ENCODE measurements at places on chromosomes 1 and 21. TPM values are rescaled to one million over a fixed set of nuclear protein-coding genes. Genes with fewer than 3 reads are reported as not detected.
A peak's percentile ranks its signal among the peaks of the same experiment; 100 is the strongest.

- DNase-seq: no peak
Measured at GRCh38 chr1:43446388-43446740, 7.4 kb downstream of the HYI start.

GRCh38 chr1:54356680-54357147 lies 49.5 kb downstream of the SSBP3 start:
- no peak for DNase-seq

GRCh38 chr1:24420547-24420946 lies 4.9 kb downstream of the NIPAL3 start:
- DNase-seq: peak; percentile 32

- no peak for DNase-seq
Measured at GRCh38 chr1:95532335-95532734, 298.3 kb downstream of the RWDD3 start.

DNA sequence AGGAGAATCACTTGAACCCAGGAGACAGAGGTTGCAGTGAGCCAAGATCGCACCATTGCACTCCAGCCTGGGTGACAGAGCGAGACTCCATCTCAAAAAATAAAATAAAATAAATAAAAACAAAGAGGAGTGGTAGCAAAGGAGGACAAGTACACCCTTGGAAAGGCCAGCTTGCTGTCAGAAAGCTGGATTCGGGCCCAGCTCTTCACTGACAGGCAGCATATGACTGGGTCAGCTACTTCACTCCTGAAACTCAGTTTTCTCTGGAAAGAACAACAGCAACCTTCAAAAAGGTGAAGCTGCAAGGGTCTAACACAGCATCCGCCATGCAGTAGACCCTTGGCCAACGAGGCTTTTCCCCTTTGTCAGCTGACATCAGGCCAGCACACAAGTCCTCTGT lies 156.0 kb upstream of the TIAM1 start:
- no peak for DNase-seq

GRCh38 chr1:154620751-154621150 lies 12.8 kb upstream of the ADAR start:
- DNase-seq: peak; percentile 19

DNA sequence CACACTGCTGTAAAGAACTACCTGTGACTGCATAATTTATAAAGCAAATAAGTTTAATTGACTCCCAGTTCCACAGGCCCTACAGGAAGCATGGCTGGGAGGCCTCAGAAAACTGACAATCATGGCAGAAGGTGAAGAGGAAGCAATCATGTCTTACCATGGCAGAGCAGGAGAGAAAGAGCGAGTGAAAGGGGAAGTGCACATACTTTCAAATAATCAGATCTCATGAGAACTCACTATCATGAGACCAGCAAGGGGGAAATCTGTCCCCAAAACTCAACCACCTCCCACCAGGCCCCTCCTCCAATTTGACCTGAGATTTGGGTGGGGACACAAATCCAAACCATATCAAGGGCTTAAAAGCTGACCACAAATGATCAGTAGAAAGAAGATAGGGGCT lies 493.2 kb downstream of the PTPRC start:
- DNase-seq: no peak

- DNase-seq: no peak
Measured at GRCh38 chr1:11071463-11072215, 11.8 kb upstream of the SRM start.

- no peak for DNase-seq
Measured at GRCh38 chr1:47984175-47984789, 12.9 kb downstream of the TRABD2B start.

GRCh38 chr1:206563367-206564207 lies 48.7 kb downstream of the EIF2D start:
- peak; percentile 20 for DNase-seq

DNA sequence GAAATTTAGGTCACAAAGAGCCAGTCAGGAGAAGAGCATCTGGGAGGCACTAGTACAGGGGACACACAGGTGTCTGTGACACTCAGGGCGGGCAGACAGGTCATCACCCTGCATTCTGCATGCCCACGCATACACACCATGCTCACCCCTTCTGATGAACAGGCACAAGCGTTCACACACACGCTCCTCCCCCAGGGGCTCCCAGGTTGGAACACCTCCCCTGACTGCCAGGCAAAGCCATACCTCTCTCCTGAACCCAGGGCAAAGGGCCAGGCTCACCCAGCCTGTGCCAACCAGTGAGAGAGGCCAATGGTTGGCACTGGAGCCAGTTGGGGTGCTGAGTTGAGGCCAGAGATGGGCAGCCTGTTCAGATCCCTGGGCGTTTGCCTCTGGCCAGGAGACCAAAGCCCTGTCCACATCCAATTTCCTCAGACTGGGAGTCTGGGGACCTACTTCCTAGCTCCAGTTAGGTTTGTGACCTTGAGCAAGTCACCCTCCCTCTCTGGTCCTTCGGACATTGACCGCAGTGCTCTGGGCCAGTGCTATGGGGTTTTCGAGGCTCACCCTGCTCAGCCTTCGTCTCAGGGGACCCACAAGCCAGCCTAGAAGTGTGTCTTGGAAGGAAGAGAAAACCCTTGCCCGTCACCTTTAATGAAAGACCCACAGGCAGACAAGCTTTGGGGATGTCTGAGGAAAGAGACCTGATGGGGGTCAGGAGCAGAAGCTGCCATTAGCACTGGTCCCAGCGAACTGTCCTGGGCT lies 5.8 kb upstream of the LAD1 start:
- DNase-seq: no peak

DNA sequence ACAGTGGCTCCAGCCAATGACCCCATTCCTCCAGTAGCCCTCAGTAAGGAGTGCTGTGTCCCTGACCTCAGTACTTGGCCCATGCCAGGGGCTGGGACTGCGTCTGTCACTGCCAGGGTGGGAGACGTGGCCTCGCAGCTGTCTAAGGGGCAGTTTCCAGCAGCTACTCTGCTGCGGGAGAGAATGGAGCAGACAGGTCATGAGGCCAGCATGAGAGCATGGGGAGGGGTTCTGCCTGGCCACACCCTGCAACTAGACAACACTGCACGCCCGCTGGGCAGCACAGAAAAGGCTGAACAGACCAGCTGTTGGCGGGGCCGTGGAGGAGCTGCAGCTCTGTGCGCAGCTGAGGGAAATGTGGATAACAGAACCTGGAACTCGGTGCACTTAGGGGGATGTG lies 91.6 kb upstream of the COL6A1 start:
- DNase-seq: peak; percentile 26

GRCh38 chr1:162223488-162223887 lies 153.2 kb downstream of the SPATA46 start:
- DNase-seq: no peak

DNA sequence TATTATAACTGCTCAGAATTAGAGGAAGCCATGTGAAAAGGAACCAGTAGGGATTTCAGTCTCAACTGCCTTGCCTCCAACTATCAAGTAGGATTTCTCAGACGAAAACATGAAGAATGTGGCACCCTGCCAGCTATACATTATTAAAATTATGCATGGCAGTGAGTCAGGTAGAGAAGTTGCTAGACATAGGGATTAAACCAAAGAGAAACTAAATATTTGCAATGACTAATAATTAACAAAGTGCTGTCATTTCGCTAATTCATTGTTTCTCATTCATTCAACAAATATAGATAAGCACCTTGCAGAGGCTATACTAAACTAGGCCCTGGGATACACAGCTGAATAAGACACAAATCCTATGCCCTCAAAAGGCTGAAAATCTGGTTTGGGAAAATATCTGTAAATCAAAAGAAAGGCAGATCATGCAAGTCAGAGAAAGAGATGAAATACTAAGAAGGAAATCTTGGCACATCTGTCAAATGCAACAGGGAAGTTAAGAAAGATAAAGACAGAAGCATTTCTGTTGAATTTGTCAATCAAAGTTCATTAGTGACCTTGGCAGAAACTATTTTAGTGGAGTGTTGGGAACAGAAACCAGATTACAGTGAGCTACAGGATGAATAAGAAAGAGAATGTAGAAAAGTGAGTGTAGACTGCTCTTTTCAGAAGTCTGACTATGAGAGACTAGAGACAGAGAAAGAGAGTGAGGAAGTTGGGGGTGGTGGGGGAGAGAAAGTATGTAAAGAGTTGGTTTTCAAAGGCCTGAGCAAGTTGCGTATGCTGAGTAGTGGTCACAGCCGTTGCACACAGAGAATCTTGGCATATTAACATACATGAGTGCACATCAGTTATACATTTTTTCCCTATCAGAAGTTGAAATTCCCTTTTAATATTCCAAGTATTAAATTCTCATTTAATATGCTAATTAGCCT lies 14.7 kb upstream of the NBPF11 start:
- no peak for DNase-seq

DNA sequence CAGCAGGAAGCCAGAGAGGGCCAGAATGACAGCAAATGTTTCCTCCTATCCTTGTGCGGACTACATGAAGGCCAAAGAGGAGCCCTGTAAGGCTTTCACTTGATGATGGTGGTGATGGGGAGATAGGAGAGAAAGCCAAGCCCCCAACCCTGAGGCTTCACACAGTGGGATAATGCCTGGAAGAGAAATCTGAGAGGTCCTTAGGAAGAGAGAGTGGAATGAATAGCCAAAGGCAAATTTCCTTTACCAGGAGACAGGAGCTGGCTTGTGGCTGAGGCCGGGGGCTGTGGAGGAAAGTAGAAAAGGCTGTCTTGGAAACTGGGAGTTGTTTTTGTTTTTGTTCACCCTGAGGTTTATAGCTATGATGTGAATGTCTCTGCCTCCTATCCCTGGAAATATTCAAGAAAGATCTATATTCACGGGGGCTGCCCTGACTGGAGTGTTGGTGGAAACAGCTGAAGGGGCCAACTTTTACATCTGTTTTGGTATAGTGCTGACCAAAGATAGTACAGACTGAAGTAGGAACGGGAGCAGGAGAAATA lies 13.0 kb upstream of the RNF19B start:
- DNase-seq: no peak

DNA sequence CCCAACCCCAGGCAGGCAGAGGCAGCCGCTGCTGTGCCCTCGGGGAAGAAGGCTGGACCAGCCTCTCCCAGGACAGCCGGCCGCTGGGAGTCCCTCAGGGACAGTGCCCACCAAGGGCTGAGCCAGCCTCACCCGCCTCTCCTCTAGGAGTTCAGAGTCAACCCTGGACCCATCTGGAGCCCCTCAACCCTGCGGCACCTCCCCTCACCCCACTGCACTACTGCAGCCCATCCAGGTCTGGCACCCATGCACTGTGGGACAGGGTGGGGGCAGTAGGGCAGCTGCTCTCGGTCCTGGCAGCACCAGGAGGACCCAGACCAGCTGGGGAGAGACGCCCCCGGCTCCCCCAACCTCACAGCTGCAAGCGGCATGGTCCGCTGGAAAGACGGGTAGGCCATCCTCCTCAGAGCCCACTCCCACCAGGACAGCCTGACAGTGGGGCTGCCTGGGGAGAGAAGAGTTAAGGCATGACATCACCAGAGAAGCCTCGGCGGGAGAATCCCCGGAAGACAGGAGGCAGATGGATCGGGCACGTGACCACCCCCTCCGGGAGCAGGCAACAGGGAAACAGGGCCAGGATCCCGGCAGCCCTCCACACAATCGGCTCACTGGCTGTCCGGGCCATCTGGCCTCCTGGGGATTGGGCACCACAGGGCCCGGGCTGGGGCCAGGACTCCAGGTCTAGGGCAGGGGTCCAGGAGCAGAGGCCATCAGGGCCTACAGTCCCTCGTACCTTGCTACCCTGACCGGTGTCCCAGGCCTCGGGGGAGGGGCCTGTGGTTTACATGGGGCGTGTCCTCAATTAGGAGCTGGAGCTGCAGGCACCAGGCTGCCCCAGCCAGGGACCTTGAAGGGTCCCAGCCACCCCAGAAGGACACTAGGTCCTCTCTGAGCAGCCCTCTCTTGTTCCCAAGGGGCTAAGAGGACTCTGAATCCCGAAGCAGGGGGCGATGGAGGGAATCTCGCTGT lies 3.1 kb downstream of the ACAP3 start:
- DNase-seq: peak; percentile 89

DNA sequence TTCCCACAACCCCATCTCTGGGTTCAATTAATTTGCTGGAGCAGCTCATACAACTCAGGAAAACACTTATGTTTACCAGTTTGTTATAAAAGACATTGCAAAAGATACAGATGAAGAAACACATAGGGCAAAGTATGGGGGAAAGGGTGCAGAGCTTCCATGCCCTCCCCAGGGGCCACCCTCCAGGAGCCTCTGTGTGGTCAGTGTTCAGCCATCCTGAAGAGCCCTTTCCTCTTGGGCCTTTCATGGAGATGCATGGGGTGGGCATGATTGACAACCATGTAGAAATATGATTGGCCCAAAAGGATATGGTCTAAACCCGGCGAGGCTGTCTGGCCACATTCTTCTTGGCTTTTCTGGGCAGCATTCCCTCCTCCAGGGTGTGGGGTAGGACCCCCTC lies 56.8 kb upstream of the PDE9A start:
- DNase-seq: no peak

GRCh38 chr1:58620259-58620658 lies 43.2 kb upstream of the TACSTD2 start:
- DNase-seq: no peak

GRCh38 chr1:82165304-82165703 lies 364.6 kb downstream of the ADGRL2 start:
- no peak for DNase-seq

DNA sequence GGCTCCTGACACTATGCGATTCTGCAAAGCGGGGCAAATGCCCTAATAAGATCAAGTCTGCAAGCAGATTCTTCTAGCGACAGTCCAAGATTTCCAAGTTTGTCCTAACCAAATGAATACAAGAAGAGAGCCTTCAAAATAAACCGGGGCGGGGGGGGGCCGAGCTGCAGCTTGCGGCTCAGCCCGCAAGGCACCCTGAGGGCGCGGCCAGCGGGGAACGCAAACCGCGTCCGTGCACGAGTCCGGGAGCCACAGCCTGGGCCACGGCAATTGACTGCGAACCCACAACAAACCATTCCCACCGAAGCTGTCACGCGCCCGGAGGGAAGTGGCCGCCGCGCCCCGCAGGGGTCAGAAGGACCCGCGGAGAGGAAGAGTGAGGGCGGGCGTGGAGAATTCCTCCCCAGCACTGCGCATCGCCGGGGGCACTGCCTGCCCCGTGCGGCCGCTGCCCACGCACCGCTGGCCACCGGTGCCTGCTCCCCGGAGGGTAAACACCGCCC lies 687 bp downstream of the TGFBR3 start:
- peak; percentile 69 for DNase-seq

DNA sequence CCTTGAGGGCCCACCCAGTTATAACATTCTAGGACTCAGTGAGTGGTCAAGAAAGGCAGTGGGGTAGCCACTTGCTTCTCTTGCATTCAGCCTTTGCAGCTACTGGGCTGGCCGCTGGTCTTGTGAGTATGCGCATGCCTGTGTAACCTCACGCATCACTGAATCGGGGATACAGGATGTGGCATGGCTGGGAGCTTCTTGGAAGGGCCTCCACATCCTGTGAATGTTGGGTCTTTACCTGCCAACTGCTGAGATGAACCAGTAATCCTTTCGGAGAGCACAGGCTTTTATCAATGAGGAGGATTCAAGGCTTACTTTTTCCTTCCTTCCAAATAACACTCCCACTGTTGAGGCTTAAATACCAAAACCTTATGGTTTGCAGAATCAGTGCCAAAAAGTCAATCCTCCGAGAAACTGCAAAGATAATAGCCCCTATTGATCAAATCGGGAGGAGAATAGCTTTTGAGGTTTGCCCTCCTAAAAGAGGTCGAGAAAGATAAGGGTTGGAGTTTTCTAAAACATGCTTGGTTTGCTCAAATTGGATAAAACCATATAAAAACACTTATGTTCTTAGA lies 198.9 kb upstream of the UBE2U start:
- DNase-seq: no peak

Gene DDI2
- total RNA-seq: 7.9 TPM

Gene SERINC2
- total RNA-seq: 34.4 TPM

Gene GCLM
- 30.6 TPM for total RNA-seq

Gene SYPL2
- 0.13 TPM for total RNA-seq

Gene ODR4
- 18.6 TPM for total RNA-seq

Gene PDC
- total RNA-seq: 0.63 TPM

Gene TNNT2
- total RNA-seq: not detected

Measured in GM23248 (cell line).